Stimulated activated naive CD4-positive, alpha-beta T cell treated with Interleukin-2 at 50 U/mL for 16 hours (primary cell): ENCODE measurements at places on chromosomes 11 and 22.

DNA sequence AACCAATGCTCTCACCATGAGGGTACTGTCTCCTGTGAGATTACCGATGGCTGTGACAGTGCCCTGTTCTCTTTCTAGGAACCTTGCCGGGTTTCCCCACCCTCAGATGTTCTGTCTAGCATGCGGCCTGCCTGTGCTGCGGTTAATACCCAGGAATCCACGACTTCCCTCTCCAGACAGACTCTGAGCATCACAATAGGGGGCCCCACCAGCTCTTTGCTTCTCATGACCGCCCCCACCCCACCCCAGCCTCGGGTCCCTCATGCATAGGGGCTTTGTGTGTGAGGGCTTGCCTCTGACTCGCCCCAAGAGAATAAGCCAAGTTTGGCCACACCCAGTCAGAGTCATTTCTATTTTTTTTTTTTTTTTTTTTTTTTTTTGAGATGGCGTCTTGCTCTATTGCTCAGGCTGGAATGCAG, 10.3 kb downstream of the PARVG start:
- peak; percentile 47 for DNase-seq

- DNase-seq: peak; percentile 98
These were observed at the start of the genes C11orf71 and RBM7 for GRCh38 chr11:114400216-114400914. TSS of gene C11orf71 (minus strand) at chr11:114400511. CDS start at chr11:114400331, 180 bp downstream. TSS of gene RBM7 (plus strand) at chr11:114400666. CDS start at chr11:114400672, 6 bp downstream.

DNA sequence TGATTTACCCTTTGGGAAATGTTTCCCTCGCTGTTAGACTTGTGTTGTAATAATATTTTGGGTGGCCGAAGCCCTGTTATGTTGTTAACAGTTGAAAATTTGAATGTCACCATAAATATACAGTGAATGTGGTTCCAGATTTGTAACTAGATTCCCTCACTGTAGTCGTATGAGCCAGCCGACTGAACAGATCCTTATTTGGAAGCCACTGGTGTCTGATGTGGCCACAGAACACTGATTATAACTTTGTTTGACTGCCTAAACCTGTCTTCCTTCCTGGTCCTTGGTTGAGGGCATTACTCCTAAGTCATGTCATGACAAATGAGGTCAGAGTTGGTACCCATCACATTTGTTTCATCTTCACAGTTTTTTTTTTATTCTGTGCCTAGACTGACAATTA, 45.4 kb downstream of the YAP1 start:
- no peak for DNase-seq

DNA sequence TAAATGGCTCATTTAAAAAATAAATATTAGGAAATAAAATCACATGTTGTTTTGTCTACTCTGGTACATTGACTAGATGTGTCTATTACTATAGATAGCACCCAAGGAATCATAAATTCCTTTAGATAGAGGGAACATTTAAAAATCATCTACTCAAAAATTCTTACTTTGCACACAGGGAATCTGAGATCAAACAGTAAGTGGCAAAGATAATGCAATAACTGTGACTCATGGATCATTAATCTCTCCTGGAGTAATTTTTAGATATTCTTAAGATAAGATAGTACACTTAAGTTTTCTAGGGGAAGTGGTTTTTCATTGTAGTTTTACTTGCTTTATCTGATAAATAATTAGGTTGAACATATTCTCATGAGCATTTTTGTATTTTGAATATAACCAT, 468.9 kb downstream of the LUZP2 start:
- DNase-seq: no peak
